ENCODE measurements at places on chromosomes 7 and 10.

DNA sequence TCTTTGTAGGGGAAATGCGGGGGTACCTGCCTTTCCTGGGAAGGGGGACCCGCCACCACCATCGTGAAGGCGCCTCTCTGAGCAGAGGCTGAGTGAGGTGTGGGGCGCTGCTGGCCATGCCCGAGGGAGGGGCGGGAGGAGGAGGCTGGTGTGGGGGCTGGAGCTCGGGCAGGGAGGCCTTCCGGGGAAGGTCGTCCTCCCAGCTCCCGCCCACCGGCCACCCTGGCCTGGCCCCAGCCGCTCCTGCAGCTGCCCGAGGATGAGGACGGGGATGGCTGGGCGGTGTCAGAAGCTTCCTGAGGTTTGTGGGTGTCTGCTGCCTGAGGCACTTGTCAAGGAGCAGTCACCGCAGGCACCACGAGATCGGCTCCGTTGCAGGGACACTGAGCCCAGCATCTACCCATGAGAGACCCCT, 11.4 kb downstream of the PWWP2B start:
- DNase-seq = no peak

GRCh38 chr7:477626-478220, 41.9 kb downstream of the PDGFA start:
- no peak for DNase-seq

DNA sequence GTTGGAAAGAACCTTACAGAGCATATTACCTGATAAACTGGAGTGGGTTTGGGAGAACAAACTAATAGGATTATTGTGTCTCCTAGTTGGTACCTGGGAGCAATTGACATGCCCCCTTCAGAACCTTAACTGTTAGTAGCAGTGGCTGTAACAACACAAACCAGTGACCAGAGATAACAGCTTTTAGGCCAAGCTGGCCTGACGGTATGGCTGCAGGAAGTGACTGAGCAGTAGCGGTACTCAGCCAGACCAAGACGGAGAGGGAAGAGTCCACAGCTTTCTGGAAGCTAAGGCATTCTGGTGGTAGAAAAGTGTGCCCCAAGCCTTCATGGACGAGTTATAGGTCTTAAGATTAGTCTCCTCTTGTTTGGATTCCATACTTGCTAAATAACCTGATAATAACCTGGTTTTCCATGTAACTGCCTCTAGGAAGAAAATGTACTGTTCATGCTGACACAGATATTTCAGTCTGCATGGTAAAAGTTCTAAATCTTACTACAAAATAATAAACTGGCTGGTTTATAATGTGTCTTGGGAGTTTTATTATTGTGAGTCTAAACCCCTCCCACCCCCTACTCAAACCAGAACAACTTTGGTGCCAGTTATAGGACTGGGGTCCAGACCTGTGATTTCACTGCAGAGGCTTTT, 11.3 kb downstream of the NOLC1 start:
- DNase-seq = no peak

GRCh38 chr10:72083790-72084459, 4.4 kb downstream of the SPOCK2 start:
- DNase-seq = no peak

DNA sequence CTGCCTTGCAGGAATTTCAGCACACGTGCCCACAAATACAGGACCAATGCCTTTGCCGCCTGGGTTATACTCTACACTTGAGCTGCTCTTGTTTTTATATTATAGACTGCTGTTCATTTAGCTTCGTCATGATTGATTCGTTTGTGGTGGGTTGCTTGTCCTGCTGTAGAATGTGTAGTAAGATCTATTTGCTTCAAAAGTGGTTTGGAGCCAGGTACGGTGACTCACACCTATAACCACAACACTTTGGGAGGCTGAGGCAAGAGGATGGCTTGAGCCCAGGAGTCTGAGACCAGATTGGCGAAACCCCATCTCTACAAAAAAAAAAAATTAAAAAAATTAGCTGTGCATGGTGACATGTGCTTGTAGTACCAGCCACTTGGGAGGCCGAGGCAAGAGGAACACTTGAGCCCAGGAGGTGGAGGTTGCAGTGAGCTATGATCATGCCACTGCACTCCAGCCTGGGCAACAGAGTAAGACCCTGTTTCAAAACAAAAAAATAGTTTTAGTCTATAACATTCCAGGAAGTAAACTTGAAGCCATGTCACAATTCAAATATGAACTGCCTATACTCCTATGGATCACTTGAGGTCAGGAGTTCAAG, 9.0 kb upstream of the RHBDD2 start:
- DNase-seq = no peak

GRCh38 chr7:34406848-34407530, 251.0 kb upstream of the NPSR1 start:
- DNase-seq = no peak

- DNase-seq = no peak
Measured at GRCh38 chr7:23212395-23212794, 30.5 kb downstream of the NUP42 start.

DNA sequence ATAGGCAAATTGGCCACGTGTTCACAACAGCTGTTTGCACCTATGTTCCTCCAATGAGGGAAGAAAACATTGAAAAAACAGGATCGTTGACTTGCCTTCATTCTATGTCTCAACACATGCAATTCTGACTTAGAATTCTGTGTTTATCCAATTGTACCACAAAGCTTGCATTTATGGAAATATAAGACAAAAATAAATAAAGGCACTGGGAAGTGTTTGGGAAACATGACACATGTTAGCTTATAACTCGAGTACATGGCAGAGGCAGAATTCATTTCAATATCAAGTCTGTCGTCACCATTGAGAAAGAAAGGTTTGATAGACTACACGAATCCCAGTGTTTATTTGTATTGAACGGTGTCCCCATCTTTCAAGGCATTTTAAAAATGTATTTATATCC, 291.2 kb downstream of the AHR start:
- no peak for DNase-seq

DNA sequence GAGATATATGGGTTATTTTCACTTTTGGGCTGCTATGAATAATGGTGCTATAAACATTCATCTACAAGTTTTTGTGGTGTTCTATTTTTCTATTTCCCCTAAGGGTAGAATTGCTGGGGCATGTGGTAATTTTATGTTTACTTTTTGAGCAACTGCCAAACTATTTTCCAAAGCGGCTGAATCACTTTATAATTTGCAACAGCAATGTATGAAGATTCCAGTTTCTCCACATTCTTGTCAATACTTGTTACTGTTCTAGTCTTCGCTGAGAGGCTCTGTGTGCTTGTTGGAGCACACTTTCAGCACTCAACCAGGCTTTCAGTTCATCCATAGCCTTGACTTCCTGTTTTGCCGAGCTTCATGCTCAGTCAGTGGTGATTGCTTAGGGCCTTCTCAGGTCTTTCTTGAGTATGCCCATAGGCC, 39.0 kb downstream of the ADK start:
- DNase-seq = no peak

DNA sequence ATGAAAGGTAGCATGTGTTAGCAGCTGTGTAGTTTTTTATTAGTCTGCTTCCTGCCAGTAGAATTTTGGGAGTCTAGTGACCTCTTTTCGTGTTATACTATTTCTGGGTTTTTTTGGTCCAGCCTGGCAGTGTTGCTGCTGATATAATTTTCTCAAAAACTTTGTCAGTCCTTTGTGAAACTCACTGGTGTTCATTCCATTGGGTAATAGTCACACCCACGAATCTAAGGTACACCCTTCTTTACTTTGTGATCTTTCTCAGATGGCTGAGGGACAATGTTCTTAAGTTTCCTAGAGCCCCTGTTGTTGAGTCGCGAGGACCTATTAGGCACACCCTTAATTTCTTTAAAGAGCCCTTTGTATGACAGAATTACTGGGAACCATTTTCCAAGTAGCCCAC, 52.3 kb downstream of the TPST1 start:
- no peak for DNase-seq

Measured in stimulated activated CD8-positive, alpha-beta memory T cell treated with anti-CD3 and anti-CD28 coated beads, Interleukin-4, amount 100 ng/mL, for 1 hour (primary cell).